ENCODE measurements at places on chromosomes 7 and 10.

DNA sequence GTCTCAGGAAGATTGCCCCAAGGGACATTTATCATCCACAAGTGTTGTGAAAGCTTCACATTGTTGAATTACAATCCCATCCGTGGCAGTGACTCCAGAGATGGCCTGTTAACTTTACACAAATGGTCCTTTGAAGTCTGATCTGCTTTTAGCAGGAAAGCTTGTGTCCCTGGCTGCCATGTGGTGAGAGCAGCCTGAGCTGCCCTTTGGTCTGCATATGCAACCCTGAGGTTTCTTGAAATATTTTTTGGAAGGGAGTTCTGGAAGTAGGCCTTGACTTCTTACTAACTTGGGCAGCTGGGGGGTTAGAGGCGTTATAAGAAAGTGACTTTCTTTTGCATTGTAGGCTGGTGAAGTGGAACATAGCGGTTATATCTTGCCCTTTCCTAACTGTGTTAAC is 41.3 kb upstream of the FAM180A start:
- DNase-seq, result no peak

DNA sequence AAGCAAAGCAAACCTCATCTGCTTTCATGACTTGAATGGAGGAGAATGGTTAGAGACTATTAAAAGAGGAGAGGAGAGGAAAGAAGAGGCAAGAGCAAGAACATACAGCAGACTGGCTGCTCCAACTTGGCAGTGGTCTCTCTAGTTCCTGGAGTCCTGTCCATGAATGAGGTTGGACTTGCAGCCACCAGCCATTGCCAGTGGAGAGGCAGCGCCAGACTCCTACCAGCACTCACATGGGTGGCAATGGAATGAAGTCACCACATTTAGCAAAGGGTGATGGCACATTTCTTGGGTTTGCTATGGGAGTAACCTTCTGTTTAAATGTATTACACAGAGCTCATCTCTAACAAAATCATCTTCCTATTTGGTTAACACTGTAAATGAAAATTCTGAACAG is 257.8 kb upstream of the IMMP2L start:
- no peak for DNase-seq

- no peak for DNase-seq
These were observed 531.1 kb upstream of the STEAP1 start for GRCh38 chr7:89623018-89623672.

DNA sequence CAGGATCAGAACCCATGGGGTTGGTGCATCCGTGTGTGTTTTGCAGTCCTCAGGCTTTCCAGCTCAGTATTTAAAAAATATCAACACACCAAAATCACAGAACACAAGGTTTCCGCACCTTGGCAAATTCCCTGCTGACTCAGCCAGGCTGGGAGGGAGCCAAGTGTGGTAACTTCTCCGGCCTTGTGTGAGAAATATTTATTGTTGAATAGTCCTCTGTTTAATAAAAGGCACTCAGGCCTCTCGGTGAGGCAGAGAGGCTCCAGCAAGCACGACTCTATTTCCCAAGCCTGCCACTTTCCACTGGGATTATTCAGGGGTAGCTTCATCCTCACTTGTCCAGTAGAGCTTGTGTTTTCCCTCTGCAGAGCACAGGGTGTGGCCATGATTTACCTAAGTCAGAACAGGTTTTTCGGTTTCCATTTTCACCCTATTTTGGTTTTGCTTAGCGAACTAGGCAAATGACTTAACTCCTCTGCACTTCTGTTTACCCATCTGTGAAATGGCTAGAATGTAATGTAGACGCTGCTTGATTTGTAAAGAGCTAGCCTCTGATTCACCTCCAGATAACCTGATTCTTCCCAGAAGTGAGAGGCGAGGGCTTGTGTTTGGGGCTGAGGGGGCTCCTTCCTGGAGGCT is 13.0 kb upstream of the CHST15 start:
- no peak for DNase-seq

DNA sequence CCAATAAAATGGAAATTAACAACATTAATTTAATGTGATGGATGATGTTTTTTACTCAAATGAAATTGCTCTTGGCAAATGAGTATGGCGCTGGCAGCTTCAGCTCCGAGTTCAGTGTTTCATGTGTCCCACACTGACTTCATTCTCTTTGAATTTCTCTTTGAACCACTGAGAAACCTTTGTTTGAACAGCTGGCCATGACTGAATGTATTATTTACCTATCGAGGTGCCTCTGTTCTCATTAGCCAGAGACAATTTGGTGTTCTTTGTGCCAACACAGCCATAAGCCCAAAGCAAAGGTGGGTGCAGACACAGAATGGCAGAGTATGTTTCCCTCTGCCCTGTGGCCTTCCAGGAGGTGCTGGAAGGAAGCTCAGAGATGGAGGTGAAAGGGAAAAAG is 42.1 kb downstream of the TMEM178B start:
- DNase-seq, result no peak

- DNase-seq, result peak; percentile 91
These were observed 171.4 kb downstream of the ST7 start for GRCh38 chr7:117124591-117125220.

- no peak for DNase-seq
These were observed 127.7 kb downstream of the NRBF2 start for GRCh38 chr10:63260860-63261251.

- no peak for DNase-seq
These were observed 133.3 kb upstream of the SAMD8 start for GRCh38 chr10:74977913-74978847.

DNA sequence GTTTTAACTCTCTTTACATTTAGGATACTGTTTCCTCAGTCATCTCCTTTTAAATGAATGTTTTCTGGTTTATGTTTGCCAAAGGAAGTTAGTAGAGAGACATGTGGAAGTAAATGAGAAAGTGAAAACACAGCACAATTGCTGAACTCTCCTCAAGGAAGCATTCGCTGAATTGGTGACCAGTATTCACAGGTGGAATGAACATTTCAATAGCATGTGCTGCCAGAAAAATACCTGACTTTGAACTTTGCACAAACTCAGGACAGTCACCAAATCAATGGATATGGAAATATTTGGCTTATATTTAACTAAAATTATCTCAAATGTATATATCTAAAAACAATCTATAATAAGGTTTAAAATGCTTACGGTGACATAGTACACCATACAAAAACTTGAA is 28.5 kb downstream of the TSPAN12 start:
- DNase-seq, result no peak

- DNase-seq, result no peak
These were observed 62.0 kb upstream of the NAMPT start for GRCh38 chr7:106346678-106347217.

GRCh38 chr7:139394540-139394939 is 34.8 kb downstream of the LUC7L2 start:
- DNase-seq, result no peak

DNA sequence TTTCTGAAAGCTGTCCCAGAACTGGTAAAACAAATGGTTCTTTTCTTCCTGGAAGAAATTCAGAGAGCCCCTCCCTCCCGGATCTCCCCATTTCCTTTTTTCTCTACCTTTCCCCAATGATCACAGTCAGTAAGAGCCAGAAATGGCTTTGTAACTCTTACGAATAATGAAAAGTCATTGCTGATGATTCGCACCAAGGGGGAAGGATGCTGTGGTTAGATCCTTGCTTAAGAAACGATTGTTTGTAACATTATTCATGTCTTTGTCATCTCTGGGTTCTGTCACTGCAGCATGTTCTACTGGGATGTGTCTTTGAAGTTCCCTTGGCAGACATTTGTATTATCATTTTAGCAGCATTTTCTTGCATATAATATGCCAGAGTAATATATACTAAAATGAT is 138.9 kb downstream of the CACNB2 start:
- no peak for DNase-seq

GRCh38 chr7:10934292-10934691 is 39.4 kb upstream of the PHF14 start:
- no peak for DNase-seq

DNA sequence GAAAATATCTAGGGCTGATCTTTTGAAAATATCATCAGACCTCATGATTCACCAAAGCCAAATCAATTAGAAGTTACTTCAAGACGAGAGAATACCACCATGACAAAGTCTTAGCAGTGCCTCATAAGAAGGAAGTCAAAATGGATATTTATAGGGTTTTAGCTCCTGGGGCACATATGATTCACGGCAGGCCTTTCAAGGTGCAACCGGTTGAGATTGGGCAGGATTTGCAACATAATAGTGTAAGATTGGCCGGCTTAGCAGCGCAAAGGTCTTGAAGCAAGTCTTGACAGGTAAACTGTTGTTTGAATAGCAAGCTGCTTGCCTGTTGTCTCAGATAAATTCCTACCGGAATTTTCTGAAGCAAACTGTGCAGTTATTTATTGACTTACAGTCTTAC is 17.5 kb downstream of the ADRB1 start:
- DNase-seq, result no peak

DNA sequence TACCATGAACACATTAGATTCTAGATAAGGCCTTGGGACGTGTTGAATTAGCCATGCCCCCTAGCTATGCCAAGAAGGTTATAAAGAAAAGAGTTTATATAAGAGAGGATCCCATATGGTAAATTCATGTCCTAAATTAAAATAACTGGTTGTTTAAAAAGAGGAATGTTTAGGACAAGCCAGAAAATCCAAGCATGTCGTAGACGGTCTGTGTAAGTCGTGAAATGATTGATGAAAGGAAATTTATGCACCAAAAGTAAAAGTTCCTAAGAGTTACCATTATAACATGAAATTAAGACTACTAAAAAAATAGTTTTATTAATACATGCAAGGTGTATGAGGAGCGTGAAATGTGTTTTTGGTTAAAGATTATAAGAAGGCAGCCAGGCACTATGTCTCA is 624.9 kb downstream of the ARL4A start:
- DNase-seq, result no peak

DNA sequence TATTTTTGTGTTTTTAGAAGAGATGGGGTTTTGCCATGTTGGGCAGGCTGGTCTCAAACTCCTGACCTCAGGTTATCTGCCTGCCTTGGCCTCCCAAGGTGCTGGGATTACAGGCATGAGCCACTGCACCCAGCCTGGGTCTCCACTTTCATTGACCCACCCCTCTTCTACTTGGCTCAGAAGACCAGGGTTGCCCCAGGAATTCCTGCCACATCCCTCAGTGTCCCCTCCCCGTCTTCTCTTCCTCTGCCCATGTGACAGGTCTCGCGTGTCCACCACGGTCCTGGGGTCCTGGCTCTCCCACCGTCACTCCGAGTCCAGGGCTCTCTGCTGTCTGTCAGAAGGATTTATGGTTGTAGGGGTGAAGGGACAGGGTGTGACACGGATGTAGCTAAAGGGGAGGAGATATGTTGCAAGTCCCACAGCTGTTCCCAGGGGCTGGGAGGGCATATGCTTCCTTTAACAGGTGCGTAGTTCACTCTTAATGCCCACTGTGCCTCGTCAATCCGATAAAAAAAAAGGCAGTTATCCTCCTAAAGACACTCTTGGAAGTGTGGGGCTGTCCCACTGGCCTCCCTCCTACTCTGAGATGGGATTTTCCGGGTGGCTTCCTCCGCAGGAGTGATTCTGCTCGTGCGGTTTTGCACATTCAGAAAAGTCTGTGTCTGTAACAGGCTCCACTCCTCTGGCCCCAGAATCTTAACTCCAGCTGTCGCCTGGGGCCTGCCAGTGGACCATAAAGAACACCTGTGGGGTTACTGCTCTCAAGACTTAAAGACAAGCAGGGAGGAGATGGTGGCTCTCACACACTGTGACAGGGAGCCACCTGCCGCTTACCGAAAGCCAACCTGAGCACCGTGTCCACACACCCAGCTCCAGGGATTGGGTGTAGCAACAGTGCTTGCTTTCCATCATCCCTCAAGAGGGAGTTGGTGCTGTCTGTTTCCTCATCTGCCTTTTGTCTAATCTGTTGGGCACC is 36.7 kb upstream of the SHH start:
- DNase-seq, result peak; percentile 57

DNA sequence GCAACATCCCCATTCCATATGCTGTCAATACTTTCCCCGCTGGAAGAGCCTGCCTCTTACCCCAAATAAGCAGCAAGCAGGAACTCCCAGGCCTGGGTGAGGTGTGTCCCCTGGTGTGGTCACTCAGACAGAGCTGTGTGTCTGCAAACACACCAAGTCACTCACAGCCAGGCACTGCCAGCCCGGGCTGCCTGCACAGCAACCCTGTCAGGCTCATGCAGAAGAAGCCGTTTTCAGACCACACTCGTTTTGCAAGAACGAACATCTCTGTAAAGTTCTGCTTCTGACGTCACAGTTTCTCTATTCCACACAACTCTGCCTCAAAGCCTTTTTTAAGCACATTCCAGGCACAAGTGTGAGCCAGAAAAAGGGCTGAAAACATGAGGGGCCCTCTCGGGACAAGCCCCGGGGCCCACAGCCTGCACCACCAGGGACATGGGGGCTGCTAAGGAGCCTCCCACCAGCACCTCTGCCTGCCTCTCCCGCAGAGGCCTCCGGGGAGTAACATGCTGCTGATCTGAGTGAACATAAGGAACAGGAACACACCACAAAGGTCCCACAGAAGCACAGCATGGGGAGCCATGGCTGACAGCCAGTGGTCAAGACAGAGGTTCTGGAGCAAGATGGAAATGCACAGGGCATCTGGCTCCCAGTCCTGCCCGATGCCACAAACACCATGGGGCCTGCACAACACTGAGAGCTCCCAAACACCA is 11.4 kb downstream of the PTPRN2 start:
- no peak for DNase-seq
